ENCODE measurements at places on chromosomes 12 and 14. TPM values are rescaled to one million over a fixed set of nuclear protein-coding genes. Genes with fewer than 3 reads are reported as not detected.

- DNase-seq: no peak
Observed at GRCh38 chr14:91398707-91399106, 18.9 kb downstream of the CCDC88C start.

DYNC1H1 gene
- total RNA-seq: 995 TPM

OAS2 gene
- 80.4 TPM for total RNA-seq

DNA sequence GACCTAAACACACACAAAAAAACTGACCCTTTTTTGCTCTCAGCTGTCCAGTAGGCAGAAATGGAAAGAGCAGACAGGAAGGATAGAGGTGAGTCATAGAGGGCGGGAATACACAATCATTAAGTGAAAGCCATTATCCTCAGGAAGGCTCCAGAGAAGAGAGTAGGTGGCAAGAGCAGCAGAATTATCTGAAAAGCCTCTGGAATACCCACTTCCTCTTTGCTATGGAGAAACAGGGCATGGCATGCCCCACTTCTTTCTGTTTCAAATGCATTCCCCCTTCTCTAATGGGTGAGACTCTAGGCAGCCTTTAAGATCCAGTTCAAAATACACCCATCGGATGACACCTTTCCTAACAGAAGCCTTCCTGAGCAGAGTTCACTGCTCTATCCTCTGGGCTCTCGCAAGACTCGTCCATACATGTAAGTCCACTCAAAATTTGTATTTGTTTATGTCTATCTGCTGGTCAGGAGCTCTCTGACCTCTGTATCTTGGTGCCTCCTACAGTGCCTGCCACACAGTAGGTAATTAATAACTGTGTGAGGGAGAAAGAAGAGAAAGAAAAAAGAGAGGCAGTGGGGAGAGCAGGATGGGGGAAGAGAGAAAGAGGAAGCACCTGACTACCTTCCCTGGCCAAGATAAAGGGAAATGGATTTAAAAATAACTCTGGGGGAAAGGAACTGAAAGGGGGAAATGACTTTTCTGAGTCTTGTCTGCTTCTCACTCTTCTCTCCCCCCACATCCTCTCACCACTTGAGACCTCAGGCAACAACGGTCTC is 8.5 kb downstream of the KLHL33 start:
- no peak for DNase-seq

POTEM gene
- total RNA-seq: not detected

ADAM20 gene
- 0.47 TPM for total RNA-seq

DNA sequence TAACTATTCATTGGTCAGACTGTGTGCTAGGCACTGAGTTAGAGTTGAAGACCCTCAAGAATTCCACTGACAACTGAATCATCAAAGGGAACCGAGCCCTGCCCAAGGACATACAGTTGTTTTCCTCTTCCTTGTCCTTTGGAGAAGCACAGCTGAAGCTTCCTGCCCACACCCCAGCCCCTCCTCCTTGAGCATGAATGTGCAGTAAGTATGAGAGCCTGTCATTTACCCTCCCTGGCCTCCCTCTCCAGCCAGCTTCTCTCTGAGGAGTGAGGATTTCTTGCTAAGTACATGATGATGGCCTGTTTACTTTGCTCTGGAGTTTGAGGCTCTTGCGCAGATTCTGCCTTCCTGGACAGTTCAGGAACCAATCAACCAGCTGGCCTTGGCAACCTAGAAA is 235.2 kb downstream of the CACNA1C start:
- no peak for DNase-seq

GRCh38 chr14:91983588-91983987 is 36.1 kb upstream of the FBLN5 start:
- DNase-seq: no peak

DNA sequence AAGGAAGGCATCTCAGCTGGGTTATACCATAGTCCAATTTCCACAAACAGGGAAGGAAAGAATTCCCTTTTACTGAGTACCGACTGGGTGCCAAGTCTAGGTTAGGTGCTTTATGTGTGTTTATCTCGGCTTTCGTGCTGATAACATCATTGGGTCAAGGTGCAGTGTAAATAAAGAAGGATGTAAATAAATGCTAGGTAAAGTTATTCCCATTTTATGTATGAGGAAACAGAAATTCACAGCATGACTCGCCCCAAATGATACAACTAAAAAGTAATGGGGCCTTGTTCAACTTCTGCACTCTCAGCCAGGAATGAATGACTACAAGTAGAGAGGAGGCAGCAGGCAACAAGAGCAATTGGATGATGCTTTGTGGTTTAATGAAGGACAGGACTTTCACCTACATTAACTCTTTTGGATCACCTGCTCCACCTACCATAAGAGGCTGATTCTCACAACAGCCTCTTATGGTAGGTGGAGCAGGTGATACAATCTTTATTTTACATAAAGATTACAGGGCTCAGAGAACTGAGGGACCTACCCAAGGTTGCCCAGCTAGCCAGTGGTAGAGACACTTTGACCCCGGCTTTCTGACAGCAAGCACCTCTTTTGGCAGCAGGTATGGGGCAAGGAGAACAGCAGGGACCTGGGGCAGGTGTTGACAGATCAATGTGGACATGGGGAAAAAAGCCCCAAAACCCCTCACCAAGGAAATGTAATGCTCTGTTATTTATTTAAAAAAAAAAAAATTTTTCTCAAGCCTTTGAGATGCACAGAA is 213.4 kb upstream of the NUDT4 start:
- DNase-seq: no peak

- no peak for DNase-seq
Observed at GRCh38 chr12:65364046-65364445, 85.6 kb downstream of the MSRB3 start.

GRCh38 chr14:72303930-72304329 is 371.7 kb downstream of the RGS6 start:
- no peak for DNase-seq

DNA sequence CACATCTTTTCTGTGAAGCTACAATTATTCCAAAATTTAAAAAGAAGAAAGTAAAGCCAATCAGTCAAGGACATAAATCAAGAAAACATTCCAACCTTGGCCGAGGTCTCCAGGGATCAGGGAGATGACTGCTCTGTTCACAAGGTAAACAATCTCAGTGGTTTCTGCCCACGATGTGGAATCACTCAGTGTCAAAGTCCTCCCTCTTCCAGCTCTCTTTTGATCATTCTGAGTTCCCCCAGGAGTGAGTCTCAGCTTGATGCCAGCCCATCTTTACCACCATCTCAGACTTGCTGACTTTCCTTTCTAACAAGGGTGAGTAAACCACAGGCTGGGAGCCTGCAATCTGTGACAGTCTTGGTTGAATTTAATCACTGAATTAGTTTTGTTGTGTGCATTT is 4.8 kb upstream of the SERPINA9 start:
- DNase-seq: no peak

DNA sequence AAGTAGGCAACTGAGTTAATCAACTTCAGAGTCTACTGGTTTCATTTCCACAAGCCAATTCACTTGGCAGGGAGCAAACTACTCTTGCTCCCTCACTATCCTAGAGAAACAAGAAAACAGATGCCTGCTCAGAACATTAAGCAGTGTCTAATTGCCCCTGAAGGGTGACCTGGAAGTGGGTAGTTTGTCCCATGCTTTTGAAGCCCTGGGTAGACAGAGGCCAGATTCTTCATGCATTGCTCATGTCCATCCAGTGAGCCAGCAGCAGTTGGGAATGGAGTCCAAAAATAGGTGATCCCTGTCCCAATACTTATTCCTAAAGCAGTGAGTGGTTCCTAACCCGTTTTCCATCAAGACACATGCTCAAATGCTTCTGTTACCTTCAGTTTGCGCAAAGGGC is 48.8 kb downstream of the BICDL1 start:
- DNase-seq: no peak

- no peak for DNase-seq
Observed at GRCh38 chr12:69467366-69467765, 2.8 kb upstream of the FRS2 start.

TSPAN9 gene
- total RNA-seq: 65.5 TPM

GRCh38 chr12:45350861-45351260 is 135.0 kb downstream of the ANO6 start:
- no peak for DNase-seq

SSTR1 gene
- total RNA-seq: 0.63 TPM

GRCh38 chr12:122012184-122012583 is 9.5 kb upstream of the BCL7A start:
- DNase-seq: no peak

KRT80 gene
- total RNA-seq: 1.5 TPM

DNA sequence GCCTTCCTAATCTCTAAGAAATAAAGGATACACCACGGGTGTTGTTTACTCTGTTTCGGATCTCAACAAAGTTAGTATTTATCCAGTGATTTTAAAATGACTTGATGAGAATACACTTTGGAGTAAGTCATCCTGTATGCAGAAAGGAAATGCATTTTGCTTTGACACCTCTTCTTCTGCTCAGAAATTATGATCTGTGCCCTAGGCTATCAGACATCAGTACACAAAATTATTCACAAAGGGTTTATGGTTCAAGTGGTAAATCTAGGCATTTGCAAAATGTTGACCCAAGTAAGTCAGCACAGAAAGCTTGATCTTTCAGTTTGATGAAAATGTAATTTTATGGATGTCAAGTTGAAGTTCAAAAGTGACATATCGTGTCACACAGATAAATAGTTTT is 248.5 kb downstream of the ATP23 start:
- no peak for DNase-seq

GRCh38 chr12:26795910-26796309 is 37.1 kb downstream of the ITPR2 start:
- no peak for DNase-seq

HSP90B1 gene
- total RNA-seq: 609 TPM

DNA sequence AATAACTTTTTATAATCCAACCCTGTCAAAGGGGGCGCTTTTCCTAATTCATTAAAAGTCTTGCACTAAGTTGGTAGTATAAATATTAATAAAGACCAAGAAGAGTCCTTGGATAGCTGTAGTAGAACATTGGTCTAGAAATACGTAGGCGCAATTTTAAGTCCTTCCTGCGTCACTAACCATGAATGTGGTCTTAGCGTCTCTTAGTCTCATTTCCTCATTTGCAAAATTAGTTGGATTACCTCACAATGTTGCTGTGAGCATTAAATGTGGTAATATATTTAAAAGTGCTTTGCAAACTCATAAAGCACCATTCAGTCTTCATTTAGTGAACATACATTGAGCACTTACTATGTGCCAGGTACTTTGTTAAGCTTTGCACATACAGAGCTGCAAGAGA is 149.7 kb downstream of the AEBP2 start:
- DNase-seq: no peak

ITGA7 gene
- total RNA-seq: 0.18 TPM

DNA sequence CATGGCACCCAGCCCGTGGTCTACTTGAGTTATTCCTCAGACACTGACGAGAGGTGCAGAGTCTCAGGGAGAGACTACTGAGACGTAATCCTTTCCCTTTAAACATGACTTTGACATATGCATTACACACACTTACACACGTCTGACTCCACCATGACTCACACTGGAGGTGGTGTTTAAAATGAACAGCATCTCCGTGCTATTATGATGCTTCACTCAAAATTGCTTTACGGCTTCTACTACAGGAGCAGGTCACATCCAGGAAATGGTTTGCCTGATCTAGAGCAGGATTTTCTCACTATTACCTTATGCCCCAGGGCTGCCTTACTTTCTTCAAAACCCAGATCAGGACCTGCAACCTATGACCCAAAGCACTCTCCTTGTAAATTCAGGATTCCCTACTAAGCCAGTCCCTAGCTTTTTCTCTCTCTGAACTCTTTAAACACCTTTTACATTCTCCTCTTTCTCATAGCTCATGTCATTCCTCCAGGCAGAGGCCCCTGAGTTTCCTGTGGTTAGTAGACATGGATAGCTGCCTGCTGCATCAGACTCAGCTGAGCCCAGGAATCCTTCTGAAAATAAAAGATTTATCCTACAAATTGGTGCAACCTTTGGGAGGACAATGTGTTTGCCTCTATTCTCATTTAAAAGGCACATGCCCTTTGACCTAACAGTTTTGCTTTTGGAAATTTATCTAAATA is 31.2 kb downstream of the TMCC3 start:
- DNase-seq: no peak

FOXN4 gene
- not detected for total RNA-seq

SCNN1A gene
- 0.24 TPM for total RNA-seq

- DNase-seq: no peak
Observed at GRCh38 chr12:123690191-123690840, 19.4 kb downstream of the TCTN2 start.

DNA sequence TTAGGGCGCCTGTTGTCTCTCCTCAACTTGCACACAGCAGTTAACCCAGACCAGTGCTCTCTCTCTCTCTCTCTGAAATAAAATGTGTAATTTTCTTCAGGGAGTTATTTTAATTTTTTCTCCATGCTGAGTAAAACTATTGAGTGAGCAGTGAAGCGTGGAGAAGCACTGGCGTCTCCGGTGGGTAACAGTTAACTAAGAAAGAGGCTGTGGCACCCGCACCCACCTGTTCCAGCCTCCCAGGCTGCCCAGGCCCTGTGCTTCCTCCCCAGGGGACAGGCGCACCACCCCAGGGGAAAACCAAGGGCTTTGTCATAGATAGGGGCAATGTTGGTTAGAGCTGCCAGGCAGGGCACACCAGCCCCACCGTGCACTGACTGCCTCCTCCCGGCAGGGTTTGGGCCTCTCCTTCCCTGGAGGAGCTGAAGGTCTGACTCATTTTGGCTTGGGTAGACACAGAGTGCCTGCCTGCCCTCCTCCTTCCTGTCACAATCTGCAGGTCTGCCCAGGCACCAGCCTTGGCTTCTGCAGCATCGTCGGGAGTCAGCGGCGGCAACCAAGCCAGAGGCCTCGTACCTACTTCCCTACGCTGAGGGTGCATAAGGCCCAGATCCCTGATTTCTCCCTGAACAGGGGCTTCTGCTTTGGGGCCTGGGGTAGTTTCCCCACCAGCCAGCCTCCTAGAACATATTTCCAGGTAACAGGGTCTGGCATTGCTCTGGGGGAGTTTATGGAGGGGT is 3.9 kb downstream of the HOXC5 start:
- DNase-seq: no peak

DNA sequence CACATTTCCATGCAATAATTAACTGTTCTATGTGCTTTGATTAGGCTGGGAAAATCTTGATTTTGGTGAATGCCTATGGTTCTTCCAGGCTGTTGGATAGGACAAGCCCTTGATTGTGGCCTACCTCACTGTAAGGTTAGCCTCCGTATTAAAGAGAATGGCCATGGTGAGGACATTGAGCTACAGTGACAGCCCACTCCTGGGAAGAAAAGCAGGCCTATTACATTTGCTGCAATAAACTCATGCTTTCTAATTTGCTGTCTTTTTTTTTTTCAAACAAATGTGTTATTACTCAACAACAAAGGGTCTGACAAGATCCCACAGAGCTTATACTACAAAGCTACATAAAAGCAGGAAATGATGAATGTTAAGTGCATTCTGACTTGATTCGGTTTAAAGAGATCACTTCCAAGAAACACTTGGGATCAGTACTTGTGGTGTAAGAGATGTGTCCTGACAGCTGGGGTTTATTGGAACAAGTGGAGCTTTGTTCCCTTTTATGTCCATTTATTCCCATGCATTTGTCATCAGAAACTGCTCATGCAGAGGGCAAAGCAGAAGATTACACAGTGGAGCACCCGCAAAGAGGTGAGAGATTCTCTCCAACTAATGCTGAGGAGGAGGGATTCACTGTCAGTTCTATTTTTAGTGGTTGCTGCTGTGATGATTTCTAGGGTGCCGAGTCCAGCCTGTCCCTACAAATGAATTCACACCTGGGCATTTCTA is 29.1 kb upstream of the KCNK10 start:
- no peak for DNase-seq

GRCh38 chr14:106605548-106606448 is 1079.4 kb downstream of the TMEM121 start:
- DNase-seq: no peak

- DNase-seq: no peak
Observed at GRCh38 chr14:20350860-20351259, 7.4 kb downstream of the PARP2 start.

SRRM4 gene
- total RNA-seq: not detected

Data from glomerular endothelial cell (primary cell).